HepG2 (cell line): ENCODE measurements at places on chromosomes 11 and 22.

- no peak for DNase-seq
Observed at GRCh38 chr11:117998664-117999353, 12.6 kb downstream of the IL10RA start.

DNA sequence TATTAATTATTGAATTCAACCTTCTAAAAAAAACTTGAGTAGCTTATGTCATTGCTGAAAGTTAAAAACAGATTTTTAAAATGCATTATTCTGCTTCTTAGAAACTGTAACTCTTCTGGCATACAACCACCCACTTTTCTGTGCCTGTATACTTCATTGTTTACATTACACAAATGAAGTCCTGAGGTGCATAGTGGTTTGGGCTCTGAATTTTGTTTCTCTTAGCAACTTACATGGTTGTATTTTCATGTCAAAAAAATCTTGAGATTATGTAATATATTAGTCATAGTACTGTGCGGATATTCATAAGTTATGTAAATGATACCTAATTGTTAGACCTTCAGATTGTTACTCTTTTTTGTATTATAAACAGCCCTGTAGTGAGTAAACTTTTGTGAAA lies 12.2 kb downstream of the SC5D start:
- no peak for DNase-seq

DNA sequence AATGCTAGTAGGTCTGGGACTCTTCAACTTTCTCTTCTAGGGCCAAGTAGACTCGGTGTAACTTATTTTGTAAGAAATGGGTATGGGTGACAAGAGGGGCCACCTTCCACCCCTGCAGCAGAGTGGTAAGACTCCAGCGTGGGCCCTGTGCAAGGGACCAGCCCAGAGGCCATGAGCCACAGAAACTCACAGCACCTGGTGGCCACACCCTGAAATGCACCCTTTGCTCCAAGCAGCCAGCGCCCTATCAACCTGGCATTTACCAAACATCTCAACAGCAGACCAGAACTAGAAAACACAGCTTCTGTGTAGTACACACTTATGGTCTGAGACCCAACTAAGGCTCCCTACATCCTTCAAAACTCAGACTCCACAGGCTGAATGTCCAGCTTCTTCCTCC lies 5.7 kb downstream of the CDCA5 start:
- peak; percentile 49 for DNase-seq

GRCh38 chr11:44065841-44066731 lies at the start of gene ACCS:
Gene ACCS (plus strand): TSS chr11:44066270. CDS start chr11:44067628, 1,358 bp downstream.
- DNase-seq = peak; percentile 51

DNA sequence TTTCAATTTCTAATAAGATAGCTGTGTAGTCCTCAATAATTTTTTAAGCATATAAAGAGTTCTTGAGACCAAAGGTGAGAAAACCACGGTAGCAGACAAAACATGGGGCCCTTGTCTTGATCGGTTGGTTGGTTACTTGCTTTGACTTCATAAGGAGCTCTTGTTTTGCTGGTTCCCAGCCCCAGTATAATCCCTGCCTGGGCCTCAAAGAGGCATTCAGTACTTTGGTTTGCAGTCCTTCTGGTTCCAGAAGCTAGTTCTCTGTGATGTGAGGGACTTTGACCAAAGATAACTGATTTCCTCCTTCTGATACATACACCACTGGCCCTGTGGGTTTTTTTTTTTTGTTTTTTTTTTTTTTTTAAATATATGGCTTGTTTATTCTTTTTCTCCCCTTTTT lies 17.1 kb downstream of the MARK2 start:
- DNase-seq = peak; percentile 68

DNA sequence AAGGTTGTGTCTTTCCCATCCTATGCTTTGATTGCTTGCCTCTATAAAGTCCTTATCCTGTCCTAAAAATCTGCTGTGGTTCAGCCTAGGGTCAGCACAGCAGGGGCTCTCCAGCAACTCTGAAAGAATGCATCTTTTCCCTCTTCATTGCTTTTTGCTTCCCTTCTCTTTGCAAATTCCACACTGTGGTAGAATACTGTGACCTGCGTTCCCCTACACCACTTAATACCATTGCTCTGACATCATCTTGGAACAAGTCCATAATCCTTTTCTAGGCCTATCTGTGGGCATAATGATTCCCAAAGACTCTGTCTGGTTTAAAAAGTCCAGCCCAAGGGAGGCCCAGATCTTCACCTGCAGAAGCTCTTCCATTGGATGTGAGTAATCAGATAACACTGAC lies 177.7 kb downstream of the NAV2 start:
- no peak for DNase-seq

DNA sequence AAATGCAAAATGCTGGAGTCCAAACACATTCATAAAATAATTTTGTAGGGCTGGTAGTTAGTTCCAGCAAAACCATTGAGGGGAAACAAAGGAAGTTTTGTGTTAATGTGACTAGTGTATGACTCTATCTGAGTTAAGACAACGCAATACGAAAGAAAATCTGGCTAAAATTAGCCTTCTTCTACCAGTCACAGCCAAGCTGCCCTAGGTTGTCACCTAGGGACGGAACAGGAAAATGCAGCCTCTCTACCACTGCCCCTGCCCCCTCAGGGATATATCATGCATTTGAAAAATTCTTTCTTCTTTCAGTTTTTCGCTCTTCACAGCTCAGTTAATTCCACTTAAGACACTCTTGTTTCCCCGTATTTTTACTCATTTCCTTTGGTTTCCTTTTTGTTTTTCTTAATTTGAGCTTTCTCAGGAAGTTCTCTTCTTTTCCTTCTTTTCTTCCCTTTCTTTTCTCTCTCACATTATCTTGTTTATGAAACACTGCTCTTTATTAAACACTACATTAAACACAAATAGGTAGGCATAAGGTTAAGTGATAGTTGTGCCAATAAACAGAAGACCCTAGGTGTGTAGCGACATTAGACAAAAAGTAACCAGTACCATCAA lies 30.6 kb downstream of the KIRREL3 start:
- DNase-seq = no peak

- no peak for DNase-seq
Observed at GRCh38 chr11:33869481-33870422, 22.1 kb downstream of the LMO2 start.

DNA sequence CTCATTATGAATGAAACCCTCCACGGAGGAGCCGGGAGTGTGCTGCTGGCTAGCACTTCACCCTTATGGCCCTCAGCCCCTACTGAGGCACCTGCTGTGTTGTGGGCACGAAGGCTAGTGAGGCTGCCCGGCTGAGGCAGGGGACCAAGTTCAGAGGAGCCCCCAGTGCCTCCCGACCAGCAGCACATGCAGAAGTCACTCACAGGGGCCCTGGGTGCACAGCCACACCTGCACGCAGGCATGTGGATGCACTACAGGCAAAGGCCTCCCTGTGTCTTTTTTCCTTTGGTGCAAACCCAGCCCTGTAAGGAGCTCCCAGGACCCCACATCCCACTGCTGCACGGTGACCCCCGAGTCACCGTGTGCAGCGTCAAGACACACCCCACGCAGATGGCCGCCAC lies 261.5 kb downstream of the BRD1 start:
- no peak for DNase-seq

- DNase-seq = no peak
Observed at GRCh38 chr22:42880815-42881214, 23.7 kb upstream of the ARFGAP3 start.

- DNase-seq = no peak
Observed at GRCh38 chr11:11477695-11478420, 124.8 kb upstream of the CSNK2A3 start.

GRCh38 chr11:35541621-35542375 lies 16.4 kb upstream of the PAMR1 start:
- no peak for DNase-seq

DNA sequence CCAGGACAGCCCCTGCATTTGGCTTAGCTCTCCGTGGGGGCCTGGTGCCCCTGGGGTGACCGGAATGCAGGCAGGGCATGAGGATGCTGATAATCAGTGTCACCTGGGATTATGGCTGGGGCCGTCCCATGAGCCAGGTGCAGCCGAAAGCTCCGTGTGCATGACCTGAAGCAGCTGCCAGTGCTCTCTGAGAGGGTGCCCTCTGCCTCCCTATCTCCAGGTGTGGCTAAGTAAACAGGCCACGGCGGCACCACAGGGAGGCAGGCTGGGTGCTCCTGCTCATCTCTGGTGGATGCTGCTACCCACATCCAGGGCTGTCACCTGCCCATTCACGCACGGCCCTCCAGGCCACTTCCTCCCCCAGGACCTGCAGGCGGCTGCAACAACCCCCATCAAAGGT lies 29.8 kb downstream of the DUSP8 start:
- no peak for DNase-seq

GRCh38 chr11:12544986-12545775 lies 129.0 kb upstream of the TEAD1 start:
- DNase-seq = no peak

- no peak for DNase-seq
Observed at GRCh38 chr11:96643173-96643572, 253.4 kb downstream of the JRKL start.

GRCh38 chr11:105740164-105740903 lies 130.5 kb downstream of the GRIA4 start:
- DNase-seq = no peak

DNA sequence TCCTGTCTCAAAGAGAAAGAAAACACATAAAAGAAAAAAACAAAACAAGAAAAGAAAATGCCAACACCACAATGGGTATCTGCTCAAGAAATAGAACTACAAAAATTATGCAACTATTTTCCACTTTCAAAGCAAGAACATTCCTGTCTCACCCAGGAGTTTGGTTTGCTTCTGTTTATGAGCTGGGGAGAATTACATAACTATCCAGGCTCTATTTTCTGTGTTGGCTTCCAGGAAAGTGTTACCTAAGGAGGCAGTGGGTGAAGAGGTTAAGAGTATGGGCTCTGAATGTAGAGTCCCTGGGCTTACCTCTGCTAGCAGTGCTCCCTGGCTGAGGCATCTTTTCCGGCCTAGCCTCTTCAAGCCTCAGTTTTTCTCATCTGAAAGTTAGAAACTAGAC lies 426.7 kb downstream of the MIAT start:
- DNase-seq = no peak

GRCh38 chr11:30586251-30587144 lies at the start of gene MPPED2:
Gene MPPED2 (minus strand): TSS chr11:30586353. CDS start chr11:30580373, 5,980 bp downstream.
- no peak for DNase-seq

GRCh38 chr11:86802601-86803051 lies 2.3 kb downstream of the PRSS23 start:
- peak; percentile 40 for DNase-seq

GRCh38 chr22:23115825-23116494 lies 25.8 kb downstream of the RSPH14 start:
- DNase-seq = no peak

- peak; percentile 21 for DNase-seq
Observed at GRCh38 chr11:27470826-27471588, 1.6 kb downstream of the LGR4 start.

- peak; percentile 47 for DNase-seq
Observed at GRCh38 chr11:119380827-119381180, 686 bp downstream of the USP2 start.

DNA sequence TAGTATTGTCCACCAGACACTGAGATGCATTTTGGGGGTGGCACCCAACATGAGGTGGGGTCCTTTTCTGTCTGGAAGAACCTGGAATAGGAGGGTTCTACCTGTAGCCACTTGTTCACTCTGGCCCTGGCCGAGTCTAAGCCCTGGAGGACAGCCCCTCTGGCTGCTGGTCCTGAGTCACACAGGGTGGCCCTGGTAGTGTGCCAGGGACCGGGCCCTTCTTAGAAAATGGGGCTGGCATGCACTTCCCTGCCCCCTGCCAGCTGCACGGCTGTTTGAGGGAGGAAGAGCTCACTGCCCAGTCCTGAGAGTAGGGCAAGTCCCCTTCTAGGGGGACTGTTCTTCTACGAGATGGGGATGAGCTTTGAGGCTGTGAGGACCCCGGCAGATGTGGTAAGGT lies 2.2 kb downstream of the PLCB3 start:
- DNase-seq = no peak

GRCh38 chr11:100719809-100720221 lies 32.7 kb downstream of the ARHGAP42 start:
- DNase-seq = no peak
